ENCODE measurements at places on chromosomes 5 and 9. TPM values are rescaled to one million over a fixed set of nuclear protein-coding genes. Genes with fewer than 3 reads are reported as not detected.

COL23A1 gene
- 6.2 TPM for polyA plus RNA-seq

HTR1A gene
- polyA plus RNA-seq: not detected

F12 gene
- 14.6 TPM for polyA plus RNA-seq

TEK gene
- polyA plus RNA-seq: 34.4 TPM

REEP2 gene
- 10.1 TPM for polyA plus RNA-seq

NUTM2G gene
- 1.1 TPM for polyA plus RNA-seq

IFNA2 gene
- not detected for polyA plus RNA-seq

NIM1K gene
- 0.43 TPM for polyA plus RNA-seq

DRD1 gene
- not detected for polyA plus RNA-seq

GRCh38 chr5:149268928-149269557 lies 2.6 kb upstream of the AFAP1L1 start:
- peak; percentile 21 for DNase-seq

DNA sequence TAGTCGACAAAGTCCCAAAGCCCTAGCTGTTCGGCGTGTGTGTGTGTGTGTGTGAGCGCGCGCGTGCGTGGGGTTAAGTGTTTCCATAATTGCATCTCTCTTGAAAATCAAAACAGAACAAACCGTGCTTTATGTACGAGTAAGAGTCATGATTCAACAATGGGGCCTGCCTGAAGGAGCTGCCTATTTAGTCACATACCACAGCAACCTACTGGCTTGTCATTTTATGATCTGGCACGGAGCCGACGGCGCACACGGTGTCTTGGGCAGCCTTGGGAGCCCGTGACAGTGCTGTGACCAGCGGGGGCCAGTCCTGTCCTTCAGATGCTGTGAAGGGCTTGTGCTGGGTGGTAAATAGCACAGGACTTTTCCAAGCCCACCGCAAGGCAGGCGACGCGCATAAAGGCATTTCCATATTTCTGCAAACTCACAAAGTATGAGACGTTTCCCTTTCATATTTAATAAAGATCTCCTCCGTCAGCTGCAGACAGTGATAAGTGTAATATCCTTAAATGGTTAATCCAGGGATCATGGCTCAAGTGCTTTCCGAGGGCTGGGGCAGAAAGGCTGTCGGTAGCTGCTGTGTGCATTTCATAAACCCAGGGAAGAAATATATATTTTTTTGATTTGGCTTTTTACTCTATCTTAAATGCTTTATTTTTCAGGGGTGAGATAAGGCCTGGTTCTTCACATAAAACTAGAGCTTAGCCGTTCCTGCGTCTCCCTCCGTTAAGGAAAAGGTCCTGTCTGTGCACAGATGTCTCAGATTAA lies 270.2 kb upstream of the IRX1 start:
- DNase-seq: no peak

GRCh38 chr9:19481121-19481870 lies 72.5 kb downstream of the ACER2 start:
- no peak for DNase-seq

- DNase-seq: no peak
These were observed 408.8 kb upstream of the IRX1 start for GRCh38 chr5:3186736-3187405.

DNA sequence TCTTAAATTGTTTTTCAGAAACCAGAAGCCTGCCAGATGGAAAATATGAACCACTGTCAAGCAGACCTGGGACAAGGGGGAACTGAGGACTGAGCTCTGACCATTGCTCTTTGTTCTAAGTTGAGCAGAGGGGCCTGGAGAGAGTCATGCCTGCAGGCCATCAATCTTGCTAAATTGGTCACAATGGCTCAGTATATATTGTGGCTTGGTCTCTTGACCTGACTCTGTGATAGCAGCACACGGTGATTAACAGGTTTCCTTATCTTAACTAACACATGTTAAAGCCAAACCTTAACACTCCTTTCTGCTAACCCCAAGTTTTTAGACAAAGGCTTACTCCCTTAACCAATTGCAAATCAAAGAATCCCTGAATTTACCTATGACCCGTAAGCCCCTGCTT lies 1281.2 kb upstream of the NUDT12 start:
- no peak for DNase-seq

DNA sequence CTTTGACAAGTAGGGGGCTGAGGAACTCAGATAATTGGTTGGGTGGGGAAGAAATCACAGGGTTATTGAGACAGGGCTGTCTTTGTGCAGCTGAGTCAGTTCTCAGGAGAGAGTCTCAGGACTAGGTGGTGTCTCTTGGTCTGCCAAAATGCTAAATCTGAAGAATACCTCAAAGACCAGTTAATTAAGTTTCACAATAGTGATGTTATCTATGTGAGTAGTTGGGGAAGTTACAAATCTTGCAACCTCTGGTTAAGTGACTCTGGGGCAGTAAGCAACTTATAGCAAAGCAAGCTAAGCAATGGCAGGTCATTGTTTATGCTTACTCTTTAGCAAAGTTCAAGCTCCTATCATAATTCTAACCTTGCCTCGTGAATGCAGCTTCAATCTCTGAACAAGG lies 53.6 kb downstream of the GIN1 start:
- DNase-seq: no peak

GRCh38 chr9:113311961-113312360 lies 8.8 kb upstream of the RNF183 start:
- no peak for DNase-seq

- DNase-seq: no peak
These were observed 17.3 kb downstream of the MAMDC2 start for GRCh38 chr9:70060883-70061507.

GRCh38 chr5:62649476-62650113 lies 71.0 kb downstream of the LRRC70 start:
- no peak for DNase-seq

Measured in left kidney (tissue), 8 donors.